ENCODE measurements at places on chromosomes 16 and 17. TPM values are rescaled to one million over a fixed set of nuclear protein-coding genes. Genes with fewer than 3 reads are reported as not detected.

GRCh38 chr17:33647956-33648355 lies 354.9 kb upstream of the ASIC2 start:
- DNase-seq = no peak

- DNase-seq = peak; percentile 11
Observed at GRCh38 chr16:56424404-56424764, 961 bp downstream of the AMFR start.

GRCh38 chr16:27646806-27647205 lies 96.9 kb downstream of the KATNIP start:
- no peak for DNase-seq

GRCh38 chr17:81291662-81292061 lies 3.4 kb downstream of the SLC38A10 start:
- DNase-seq = peak; percentile 31

GRCh38 chr17:13510062-13510461 lies 91.7 kb downstream of the HS3ST3A1 start:
- no peak for DNase-seq

- DNase-seq = no peak
Observed at GRCh38 chr16:89507214-89507833, 879 bp upstream of the SPG7 start.

DNA sequence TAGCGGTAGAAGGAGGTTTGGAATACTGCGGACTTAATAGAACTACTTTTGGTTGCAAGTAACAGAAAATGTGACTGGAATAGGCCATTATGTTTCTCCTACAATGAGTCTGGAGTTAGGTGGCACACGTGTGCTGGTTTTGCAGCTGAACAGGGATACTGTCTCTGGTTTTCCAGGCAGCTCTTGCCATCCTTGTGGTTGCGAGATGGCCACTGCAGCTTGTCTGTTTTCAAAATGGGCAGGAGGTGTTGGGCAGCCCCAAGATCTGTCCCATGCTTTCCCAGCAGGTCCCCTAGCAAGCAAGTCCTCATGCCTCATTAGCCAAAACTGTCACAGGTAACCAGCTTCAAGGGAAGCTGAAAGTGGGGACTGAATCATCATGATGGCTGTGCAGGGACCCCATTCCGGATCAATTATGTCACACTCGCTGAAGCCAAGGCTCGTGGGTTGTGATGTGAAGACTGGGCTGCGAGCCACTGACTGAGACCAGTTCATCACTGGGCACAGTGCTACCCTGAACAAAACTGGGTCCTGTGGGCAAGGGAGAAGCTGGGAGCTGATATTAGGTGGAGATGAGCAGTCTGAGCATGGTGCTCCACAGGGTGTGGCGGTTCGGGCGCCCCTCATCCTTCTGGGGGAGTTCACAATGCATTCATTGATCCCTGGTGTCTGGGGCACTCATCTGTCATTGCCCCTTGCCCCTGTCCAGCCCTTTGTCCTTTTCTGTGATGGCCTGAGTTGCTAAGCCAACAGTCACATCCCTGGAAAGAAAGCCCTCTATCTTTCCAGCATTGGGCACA lies 82.1 kb downstream of the KSR1 start:
- DNase-seq = no peak

CDH1 gene
- not detected for total RNA-seq

MAP3K3 gene
- 31.5 TPM for total RNA-seq

BCL6B gene
- total RNA-seq = not detected

TBC1D3 gene
- not detected for total RNA-seq

All from LHCN-M2 (cell line).